ENCODE measurements at places on chromosomes 6 and 20.

GRCh38 chr20:19748681-19749080 lies 9.4 kb upstream of the RIN2 start:
- DNase-seq = no peak

GRCh38 chr6:27575594-27576361 lies 102.9 kb upstream of the ZNF184 start:
- DNase-seq = no peak

DNA sequence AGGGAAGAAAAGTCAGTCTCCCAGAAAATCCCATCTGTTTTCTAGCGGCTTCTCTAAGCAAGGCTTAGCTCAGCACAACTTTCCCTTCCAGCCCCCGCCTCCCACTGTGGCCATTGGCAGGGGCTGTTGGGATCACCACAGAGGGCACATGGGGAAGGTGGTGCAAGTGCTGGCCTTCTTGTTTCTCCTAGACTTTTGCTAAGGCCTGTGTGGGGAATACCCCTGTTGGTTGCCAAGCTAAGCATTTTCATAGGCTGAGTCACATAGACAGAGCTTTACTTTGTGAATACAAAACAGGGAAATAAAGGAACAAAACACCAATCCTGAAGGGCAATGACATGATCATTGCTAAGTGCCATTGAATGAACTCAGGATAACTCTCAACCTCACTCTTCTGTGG lies 32.4 kb upstream of the TIAM2 start:
- DNase-seq = no peak

DNA sequence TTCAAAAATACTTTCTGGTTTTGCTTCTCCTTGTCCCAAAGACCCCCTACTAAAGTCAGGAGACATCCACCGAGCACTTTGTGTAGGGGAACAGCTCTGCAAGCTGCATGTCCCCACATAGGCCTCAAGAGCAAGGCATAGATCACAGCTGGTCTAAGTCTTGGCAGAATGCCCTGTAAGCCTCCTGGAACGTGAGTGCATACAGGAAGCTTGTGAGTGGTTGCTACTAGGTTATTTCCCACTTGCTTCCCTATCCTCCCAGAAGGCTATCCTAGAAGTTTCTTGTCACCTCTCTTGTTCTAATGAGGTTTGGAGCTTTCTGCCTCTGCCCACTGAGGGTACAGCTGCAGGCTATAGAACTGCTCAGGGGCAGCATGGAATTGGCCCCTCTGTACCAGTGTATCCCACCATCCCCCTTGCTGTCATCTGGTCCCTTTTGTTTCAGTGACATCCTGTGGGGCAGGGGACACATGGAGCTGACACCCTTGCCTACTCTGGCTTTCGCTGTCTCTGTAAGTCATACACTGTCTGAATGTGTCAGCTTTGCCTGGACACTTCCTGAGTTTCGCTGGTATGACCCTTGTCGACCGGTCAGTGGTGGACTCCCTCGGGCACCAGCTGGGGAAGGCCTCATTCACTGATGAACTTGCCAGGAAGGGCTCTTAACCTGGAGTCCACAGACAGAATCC lies 35.6 kb upstream of the KCNK16 start:
- DNase-seq = no peak

DNA sequence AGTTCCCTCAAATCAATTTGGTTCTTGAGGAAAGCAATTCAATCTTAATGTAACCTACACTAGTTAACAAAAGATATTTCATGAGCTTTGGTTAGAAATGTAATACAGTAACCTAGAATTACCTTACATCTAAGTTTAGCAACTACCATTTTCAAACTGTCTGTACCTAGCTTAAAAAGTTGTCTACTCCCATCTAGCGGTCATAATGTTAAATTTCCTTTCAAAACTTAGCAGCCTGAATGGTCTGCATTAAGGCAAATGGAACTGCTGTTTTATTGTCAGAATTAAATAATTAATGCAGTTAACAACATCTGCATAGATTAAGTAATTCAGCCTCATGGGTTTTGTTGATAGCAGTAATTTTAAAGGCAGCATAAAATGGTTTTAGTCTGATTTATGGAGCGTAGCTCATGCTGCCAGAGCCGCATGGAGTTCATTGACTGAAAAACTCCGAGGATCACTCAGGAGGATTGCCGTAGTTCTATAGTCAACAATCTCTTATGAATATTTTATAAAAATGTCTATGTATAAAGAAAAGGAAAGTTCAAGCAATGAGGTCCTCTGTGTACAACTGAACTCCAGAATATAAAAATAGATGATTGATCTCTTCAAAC lies 485.4 kb upstream of the MANEA start:
- peak; percentile 4 for DNase-seq

GRCh38 chr6:69994251-69994650 lies 127.9 kb downstream of the COL19A1 start:
- DNase-seq = no peak

GRCh38 chr6:54609981-54610380 lies 236.6 kb upstream of the FAM83B start:
- DNase-seq = no peak

DNA sequence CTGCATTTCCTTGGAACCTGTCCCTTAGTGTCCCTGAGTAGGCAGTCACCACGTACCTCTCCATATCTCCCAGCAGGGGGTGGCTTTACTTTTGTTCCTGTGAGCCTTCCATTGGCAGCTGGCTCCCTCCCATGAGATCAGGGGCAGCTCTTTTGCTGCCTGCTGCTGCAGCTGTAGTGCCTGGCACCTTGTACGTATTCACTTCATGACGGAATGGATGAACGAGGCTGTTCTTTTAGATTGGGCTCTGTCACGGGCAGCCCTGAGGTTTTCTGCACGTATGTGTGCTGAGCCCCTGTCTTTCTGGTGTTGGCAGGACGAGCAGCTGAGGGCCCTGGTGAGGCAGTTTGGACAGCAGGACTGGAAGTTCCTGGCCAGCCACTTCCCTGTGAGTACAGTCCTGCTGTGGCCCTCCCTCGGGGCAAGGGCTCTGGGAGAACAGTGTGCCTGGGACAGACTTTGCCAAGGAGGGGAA lies 14.6 kb downstream of the MYBL2 start:
- no peak for DNase-seq

DNA sequence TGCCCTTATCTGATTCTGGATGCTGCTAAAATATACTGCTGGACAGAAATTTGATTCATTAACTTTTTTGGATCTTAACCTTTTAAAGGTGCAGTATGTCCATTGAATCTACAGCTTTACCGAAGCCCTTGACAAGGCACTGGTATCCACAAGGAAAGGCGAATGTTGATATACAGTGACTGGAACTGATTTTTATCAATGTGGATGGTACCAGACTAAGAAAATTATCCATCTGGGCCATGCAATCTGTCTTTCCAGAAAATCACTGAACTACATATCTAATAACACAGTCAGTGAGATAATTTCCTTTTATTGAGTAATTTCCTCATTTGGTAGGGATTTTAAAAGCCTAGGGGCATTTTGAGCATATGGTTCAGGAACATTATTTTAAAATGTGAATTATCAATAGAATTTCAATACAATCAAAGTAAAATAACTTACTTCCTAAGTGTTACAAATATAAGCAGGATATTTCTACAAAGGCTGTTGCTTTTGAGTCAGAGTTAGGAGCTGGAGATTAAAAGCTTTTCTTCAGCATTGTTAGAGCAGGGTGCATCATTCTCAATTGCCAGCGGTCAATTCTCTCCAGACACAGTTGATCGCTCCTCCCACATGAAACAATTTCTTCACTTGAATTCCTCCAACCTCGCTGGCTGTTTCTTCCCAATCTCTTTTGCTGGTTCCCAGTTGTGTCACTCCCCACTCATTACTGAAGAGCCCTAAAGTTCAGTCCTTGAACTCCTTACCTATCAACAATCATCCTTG lies 585.3 kb upstream of the FLRT3 start:
- DNase-seq = no peak

DNA sequence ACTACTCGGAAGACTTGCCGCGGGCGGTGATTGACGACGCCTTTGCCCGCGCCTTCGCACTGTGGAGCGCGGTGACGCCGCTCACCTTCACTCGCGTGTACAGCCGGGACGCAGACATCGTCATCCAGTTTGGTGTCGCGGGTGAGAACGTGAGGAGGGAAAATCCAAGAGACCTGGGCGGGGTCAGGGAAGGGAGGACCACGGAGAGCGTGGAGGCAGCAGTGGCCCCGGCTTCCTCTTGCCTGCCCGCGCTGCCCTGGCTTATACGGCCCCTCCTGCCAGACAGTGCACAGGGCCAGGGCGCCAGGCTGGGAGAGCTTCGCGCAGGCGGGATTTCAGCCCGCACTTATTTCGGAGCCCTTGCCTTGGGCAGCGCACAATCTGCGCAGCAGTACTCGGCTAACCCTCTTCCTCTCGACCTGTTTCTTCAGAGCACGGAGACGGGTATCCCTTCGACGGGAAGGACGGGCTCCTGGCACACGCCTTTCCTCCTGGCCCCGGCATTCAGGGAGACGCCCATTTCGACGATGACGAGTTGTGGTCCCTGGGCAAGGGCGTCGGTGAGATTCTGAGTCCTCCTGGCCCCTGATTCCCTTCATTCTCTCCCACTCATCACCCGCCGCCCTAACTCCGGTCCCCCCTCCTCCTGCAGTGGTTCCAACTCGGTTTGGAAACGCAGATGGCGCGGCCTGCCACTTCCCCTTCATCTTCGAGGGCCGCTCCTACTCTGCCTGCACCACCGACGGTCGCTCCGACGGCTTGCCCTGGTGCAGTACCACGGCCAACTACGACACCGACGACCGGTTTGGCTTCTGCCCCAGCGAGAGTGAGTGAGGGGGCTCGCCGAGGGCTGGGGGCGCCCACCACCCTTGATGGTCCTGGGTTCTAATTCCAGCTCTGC lies 2.0 kb downstream of the MMP9 start:
- DNase-seq = no peak

DNA sequence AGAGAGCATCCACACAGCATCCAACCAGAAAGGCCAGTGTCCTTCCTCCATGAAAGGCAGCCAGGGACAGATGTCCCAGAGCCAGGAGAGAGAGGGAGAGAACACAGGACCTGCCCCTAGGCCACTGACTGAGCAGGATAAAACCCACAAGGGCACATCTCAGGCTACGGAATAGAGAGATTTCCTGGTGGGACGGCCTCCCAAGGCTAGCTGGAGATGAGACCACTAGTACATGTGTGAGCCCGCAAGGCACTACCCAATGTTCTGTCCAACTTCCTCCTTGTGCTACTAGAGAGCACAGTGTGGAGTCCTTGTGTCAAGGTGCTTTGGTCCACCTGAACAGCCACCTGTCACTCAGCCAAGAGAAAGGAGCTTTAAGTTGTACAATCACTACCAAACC lies 44.2 kb downstream of the PLCG1 start:
- DNase-seq = no peak

- DNase-seq = no peak
Measured at GRCh38 chr6:106134906-106135634, 48.9 kb downstream of the PRDM1 start.

DNA sequence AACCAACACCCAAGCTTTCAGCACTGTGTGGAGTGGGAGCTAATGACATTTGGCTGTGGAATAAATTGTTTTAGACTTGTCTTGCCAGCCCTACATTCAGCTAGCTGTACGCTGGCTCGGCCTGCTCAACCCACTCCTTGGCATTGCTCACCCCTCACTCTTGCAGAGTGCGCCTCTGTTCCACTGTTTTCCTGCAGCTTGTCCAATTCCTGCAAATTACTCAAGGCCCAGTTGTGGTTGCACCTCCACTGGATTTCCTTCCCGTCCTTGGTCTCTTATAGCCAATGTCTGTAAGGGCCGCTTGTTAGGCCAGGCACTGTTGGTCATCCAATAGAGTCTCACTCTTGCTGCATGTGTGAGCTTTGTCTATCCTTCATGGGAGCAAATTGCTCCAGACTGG lies 289.2 kb upstream of the RNF24 start:
- DNase-seq = no peak

GRCh38 chr6:14310960-14311359 lies 193.4 kb downstream of the CD83 start:
- no peak for DNase-seq

DNA sequence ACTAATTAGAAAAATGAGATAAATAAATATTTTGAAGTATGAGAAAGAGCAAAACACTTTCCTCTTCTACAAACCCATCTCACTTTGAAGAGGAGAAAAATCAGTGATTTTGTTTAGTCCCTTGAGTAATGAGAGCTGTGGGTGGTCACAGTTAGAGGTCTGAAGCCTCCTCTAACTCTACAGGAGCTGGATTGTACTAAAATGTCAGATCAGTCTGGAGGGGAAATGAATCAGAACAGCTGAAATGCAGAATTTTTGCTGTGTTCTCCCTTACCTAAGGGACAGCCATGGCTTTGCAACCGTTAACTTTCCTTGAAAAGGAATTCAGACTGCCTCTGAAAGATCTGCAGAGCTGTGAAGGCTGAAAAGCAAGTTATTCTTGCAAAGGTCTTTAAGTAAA lies 11.4 kb upstream of the RFPL4B start:
- DNase-seq = no peak

- no peak for DNase-seq
Measured at GRCh38 chr6:30828027-30828962, 56.0 kb upstream of the DDR1 start.

All from GM12864 (cell line).